GM12865 (cell line): ENCODE measurements at places on chromosomes 5 and 9.

- no peak for DNase-seq
Measured at GRCh38 chr9:15274425-15274824, 32.6 kb downstream of the TTC39B start.

GRCh38 chr9:98807070-98807813 is at the start of gene GALNT12:
TSS of gene GALNT12 (plus strand) at chr9:98807670. CDS start at chr9:98807699, 29 bp downstream.
- DNase-seq: no peak

GRCh38 chr5:79536193-79536906 is 22.4 kb upstream of the HOMER1 start:
- no peak for DNase-seq

GRCh38 chr5:146400201-146400600 is 46.9 kb upstream of the TCERG1 start:
- no peak for DNase-seq

DNA sequence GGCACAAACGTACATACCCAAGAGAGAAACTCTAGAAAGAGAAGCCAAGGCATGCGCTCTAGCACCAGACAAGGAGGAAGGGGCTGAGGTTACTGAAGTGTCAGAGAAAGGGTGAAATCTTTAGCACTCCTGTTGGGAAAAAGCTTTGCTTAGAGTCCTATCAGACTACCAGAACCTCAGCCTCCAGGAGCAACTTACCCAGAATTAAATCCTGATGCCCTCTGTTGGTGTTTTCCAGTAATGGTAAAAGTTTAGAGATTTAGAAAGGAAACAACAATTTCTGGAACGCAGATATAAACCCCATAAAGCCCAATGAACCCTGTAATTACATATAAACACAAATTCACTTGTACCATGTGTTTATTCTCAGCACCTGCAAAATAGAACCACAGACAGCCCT is 33.2 kb upstream of the ASTN2 start:
- no peak for DNase-seq

DNA sequence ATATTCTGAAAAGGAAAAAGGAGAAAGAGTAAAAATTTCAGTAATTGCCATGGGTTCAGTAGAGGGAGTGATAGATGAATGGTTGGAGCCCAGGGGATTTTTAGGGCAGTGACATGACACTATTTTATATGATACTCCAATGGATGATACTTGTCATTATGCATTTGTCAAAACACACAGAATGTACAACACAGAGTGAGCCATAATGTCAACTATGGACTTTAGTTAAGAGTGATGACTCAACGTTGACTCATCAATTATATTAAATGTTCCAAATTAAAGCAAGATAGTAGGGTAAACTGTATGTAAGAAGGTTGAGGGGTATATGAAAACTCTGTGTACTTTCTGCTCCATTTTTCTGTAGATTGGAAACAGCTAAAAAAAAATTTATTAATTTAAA is 586.4 kb downstream of the TAF11L14 start:
- DNase-seq: no peak

DNA sequence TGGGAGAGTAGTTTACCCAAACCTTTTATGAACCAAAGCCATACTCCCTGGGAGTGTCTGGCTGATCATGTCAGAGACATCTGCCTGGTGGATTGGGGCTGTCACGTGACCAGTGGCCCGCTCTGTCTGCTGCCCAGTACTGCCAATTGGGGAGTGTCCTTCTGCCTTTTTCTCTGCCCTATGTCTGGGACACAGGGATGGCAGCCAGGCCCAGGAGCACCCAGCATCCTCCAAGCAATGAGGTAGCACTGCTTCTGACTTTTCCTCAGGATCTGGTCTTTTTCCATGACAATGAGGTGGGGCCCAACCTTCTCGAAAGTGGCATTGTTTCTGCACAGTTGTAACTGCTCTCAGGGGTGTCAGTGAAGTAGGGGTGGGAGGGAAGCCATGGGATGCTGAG is 21.8 kb downstream of the DAPK1 start:
- no peak for DNase-seq

DNA sequence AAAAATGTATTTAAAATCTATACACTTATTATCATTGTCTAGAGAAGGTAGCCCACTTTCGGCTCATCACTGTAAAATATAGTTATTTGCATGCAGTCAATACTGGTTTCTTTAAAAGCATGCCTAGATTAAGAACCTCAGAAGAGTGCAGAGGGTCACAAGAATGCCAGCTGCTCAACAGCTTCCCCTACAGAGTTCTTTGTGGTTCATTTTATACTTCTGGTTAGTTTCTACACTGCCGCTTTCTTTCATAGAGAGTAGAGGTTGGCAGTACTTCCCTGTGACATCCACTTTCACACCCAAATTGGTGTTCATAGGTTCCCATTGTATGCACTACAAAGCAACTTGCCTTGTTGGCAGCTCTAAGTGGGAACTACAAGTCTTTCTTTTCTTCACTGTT is 137.3 kb downstream of the KIAA0825 start:
- peak; percentile 20 for DNase-seq

GRCh38 chr5:168675883-168676408 is 96.8 kb upstream of the PANK3 start:
- DNase-seq: no peak

GRCh38 chr5:129018837-129019236 is 53.5 kb downstream of the SLC27A6 start:
- no peak for DNase-seq

DNA sequence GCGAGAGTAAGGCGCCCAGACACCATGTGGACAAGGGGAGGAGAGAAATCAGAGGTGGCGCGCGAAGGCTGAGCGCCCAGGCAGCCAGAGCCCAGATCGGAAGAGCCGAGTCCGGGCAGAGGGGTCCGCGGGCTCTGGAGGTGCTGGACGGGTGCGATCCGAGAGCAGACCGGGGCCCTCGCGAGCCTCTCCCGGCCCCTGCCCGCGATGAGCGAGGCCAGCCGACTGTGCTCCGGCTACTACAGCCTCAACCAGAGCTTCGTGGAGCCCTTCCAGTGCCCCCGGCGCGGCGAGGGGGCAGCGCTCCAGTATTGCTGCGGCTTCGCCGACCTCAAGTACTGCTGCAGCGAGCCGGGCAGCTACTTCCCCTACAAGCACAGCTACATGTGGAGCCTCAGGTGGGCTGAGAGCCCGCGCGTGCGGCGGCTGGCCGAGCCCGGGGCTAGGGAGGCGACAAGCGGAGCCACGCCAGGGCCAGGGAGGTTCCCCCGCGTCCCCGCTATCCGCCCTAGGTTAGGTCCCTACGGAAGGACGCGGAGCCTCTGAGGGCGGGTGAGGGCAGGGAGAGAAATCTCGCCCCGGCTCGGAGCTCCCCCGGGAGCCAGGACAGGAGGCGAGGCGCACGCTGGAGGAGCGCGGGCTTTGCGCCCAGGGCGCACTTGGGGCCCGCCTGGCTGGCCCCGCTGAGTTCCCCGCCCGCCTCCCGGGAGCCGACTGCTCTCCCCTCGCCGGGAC is at the start of gene SHISAL2B:
SHISAL2B (plus strand) TSS at position 87 of the 735 bp plus-strand sequence; CDS start at position 208, 121 bp downstream.
- no peak for DNase-seq

DNA sequence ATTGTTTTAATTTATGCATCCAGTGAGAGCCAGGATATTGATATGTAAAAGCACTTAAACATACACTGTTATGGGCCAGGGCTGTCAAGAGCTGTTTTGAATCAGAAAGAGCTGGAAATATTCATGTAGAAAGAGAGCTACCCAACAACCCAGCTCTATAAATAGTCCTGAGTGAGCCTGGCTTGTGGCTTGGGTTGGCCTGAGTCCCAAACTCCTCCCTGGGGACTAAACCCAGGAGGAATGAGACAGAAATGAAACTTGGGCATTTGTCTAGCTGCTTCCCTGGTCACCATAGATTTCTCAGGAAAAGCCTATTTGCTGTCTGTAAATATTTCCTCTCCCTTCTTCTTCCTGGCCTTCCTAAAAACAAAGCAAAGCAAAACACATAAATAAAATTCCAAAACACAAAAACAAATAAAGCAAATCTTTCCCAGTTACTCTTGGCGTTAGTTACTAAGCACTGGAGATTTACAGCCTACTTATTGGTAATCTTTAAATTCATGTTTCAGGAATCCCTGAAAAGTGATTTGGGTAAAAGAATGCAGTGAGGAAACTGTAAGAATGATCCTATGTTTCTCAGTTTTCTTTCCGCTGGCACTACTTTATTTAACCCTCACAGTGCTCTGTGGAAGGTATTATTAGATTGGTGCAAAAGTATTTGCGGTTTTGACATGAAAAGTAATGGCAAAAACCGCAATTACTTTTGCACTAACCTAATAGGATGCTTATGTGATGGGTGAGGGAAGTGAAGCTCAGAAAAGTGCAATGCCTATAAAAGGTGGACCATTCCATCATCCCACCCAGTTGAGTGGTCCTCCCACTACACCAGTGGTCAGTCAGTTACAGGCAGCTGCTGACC is 111.8 kb downstream of the CARTPT start:
- no peak for DNase-seq

DNA sequence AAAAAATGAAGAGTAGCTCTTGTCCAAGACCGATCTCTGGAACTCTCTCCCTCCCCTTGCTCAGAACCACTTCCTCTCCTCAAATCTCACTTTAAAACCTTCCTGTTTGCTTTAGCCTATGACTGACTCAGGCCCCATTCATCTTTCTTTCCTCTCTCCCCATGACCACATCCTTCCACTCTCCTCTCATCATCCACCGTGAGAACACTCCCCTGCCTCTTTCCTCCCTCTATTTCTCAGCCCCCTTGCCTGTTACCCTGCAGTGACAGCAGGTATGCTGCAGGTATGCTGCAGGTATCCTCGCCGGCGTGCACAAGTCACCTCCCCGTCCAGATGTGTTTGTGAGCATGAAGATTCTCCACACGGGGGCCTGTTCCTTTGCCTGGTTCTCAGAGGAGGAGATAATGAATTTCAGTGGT is 505.3 kb downstream of the CCDC171 start:
- DNase-seq: peak; percentile 18

DNA sequence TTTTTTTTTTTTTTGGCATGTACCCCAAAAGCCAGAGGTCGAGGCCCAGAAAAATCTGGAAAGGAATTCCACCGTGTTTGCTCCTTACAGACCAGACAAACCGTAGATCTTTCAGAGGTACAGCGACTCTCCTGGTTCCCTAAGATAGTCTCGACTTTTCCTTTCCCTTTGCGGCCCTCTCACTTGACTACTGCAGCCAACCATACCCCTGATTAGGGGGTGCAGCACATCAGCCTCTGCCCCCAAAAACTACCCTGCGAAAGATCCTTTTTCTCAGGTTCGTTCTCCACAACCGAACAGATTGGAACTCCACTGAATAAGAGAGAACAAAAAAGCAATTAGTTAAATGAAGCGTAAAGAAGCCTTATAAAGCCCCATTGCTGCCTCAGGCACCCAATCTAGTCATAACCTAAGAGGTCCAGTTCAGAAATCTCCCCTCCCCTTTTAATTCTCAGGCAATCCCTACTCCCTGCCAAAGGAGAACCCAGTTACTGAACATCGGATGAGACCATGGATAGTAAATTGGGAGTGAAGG is 379 bp upstream of the TICAM2 start:
- DNase-seq: no peak

DNA sequence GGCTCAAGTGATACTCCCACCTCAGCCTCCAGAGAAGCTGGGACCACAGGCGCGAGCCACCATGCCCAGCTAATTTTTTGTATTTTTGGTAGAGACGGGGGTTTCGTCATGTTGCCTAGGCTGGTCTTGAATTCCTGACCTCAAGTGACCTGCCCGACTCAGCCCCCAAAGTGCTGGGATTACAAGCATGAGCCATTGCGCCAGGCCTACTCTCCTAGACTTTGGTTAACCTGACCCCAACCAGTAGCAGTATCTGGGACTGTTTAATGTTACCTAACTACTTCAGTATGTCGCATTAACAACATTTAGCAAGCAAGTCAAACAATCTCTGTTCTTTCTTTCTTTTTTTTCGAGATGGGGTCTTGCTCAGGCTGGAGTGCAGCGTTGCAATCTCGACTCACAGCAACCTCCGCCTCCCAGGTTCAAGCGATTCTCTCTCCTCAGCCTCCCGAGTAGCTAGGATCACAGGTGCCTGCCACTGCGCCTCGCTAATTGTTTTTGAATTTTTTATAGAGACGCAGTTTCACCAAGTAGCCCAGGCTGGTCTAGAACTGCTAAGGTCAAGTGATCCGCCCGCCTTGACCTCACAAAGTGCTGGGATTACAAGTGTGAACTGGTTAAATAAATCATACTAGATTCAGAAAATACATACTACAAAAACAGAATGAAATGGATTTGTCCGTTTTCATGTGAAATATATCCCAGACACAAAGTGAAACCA is 2.0 kb downstream of the AK3 start:
- DNase-seq: no peak

DNA sequence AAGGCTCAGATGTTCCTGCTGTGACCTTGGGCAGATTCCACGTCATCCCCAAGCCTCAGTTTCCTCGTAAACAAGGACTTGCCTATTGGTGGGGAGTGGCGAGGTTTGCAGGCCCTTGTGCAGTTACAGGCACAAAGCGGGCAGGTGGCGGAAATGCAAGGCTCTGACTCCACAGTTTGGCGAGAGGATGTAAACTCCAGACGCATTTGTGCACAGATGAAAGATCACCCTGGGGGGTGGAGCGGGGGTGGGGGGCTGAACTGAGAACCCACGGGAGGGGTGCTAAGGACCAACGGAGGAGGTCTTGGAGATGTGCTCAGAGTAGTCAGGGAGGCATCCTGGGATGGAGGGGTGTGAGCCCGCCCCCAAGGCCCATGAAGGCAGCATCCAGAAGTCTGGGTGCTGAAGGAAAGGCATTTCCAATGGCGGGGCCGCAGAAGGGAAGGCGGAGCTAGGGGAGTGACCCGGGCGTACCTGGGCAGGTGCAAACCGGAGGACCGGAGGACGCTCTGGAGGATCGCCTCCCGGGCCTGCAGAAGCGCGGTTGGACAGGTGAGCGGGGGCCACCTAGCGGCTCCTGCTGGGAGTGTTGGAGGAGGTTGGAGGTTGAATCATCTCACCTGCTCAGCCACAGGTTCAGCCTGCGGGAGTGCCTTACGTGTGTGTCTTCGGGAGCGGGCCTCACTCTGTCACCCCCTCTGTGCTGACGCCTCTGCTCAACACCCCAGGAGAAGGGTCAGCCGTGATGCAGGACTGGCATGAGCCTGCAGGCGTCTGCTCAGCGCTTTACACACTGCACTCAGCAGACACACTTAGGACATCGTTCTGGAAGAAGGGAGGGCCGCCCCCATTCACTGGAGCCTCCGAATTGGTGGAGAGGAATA is 1.9 kb upstream of the FIBCD1 start:
- peak; percentile 71 for DNase-seq

GRCh38 chr5:10364186-10364689 is 10.7 kb downstream of the MARCHF6 start:
- DNase-seq: peak; percentile 41

GRCh38 chr5:17302604-17303003 is 85.2 kb downstream of the BASP1 start:
- no peak for DNase-seq

- DNase-seq: peak; percentile 71
Measured at GRCh38 chr5:132883261-132883834, 9.9 kb downstream of the LEAP2 start.

GRCh38 chr5:42718591-42718990 is 38.0 kb upstream of the CCDC152 start:
- peak; percentile 74 for DNase-seq

DNA sequence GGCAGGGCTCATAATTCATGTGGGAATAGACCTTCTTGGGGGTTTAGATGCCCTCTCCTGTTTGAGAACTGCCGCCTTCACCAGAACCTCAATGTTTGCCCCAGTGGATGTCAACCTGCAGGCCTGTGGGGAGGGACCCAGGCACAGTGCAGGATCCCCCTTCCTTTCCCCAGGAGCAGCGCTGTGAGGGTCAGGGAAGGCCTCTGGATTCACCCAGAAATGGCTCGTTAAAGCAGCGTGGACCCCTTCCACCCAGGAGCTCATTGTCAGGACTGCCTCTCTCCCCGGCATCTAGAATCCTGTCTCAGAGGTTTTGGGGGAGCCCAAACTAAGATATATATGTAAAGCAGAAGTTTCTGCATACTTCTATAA is 188.3 kb downstream of the GADD45G start:
- no peak for DNase-seq

GRCh38 chr9:127055745-127056402 is 66.6 kb downstream of the ANGPTL2 start:
- no peak for DNase-seq
